Stomach (tissue), 19 donors: ENCODE measurements at places on chromosomes 4 and X. TPM values are rescaled to one million over a fixed set of nuclear protein-coding genes. Genes with fewer than 3 reads are reported as not detected.
A peak's percentile ranks its signal among the peaks of the same experiment; 100 is the strongest.

Gene SOWAHD
- total RNA-seq, result not detected

GRCh38 chrX:109928596-109929335 lies 74.1 kb upstream of the TMEM164 start:
- H3K27me3 ChIP-seq, result no peaks in the 10 kb centered on the region
- no peak overlapping the region for H3K4me3 ChIP-seq
- no peaks in the 10 kb centered on the region for H3K4me1 ChIP-seq
- no peak overlapping the region for H3K27ac ChIP-seq

- no peaks in the 10 kb centered on the region for H3K27me3 ChIP-seq
- no peak overlapping the region for H3K27ac ChIP-seq
- no peaks in the 10 kb centered on the region for H3K4me1 ChIP-seq
- H3K36me3 ChIP-seq, result no peaks in the 10 kb centered on the region
- no peak for DNase-seq
Measured at GRCh38 chrX:68938244-68939004, 109.6 kb downstream of the EFNB1 start.

DNA sequence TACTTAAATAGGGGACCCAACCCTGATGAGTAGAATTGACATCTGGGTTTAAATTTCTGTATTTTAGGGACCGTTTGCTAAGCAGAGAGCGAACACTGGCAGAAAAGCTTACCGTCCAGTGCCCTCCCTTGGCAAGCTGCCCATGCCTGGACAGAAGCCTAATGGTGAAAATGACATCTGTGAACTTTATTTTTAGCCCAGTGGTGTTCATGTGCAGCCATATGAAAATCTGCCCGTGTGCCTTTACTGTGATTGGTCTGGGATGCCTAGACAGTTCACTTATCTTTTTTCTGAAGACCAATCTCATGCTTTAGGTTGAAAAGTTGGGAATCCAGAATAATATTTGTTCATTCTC lies 1.1 kb downstream of the STBD1 start:
- peak; percentile 33 for DNase-seq
- H3K27ac ChIP-seq, result no peak overlapping the region
- H3K36me3 ChIP-seq, result peaks cover 13% of the 10 kb centered on the region
- H3K4me3 ChIP-seq, result peak overlapping the region; percentile 83
- H3K27me3 ChIP-seq, result no peaks in the 10 kb centered on the region
- peaks cover 33% of the 10 kb centered on the region for H3K4me1 ChIP-seq
